Fibroblast of gingiva (primary cell): ENCODE measurements at places on chromosomes 6 and 20.
A peak's percentile ranks its signal among the peaks of the same experiment; 100 is the strongest.

GRCh38 chr20:21901470-21902275, 196.2 kb downstream of the PAX1 start:
- no peak for DNase-seq

DNA sequence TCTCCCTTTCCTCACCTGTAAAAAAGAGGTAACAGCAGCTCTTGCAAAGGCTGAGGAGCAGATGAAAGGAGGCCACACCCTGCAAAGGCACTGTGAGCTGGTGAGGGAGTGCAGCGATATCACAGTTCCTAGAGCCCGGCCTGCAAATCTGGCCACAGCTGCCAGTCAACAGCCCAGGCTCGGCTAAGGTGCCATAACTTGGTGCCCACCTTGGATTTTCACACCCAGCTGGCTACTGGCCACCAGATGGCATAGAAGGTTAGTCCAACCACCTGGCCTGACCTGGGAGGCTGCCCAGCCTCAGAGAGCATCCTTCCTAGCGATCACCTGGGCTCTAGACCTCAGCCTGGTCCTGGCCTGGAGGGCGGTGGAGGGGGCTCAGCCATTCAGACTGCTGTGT, 46.8 kb downstream of the KCNB1 start:
- DNase-seq: no peak

GRCh38 chr6:47229255-47229654, 80.5 kb downstream of the TNFRSF21 start:
- DNase-seq: no peak

GRCh38 chr6:168117942-168118341, 38.9 kb upstream of the FRMD1 start:
- no peak for DNase-seq

- no peak for DNase-seq
Observed at GRCh38 chr20:36528176-36528874, 13.0 kb upstream of the MYL9 start.

DNA sequence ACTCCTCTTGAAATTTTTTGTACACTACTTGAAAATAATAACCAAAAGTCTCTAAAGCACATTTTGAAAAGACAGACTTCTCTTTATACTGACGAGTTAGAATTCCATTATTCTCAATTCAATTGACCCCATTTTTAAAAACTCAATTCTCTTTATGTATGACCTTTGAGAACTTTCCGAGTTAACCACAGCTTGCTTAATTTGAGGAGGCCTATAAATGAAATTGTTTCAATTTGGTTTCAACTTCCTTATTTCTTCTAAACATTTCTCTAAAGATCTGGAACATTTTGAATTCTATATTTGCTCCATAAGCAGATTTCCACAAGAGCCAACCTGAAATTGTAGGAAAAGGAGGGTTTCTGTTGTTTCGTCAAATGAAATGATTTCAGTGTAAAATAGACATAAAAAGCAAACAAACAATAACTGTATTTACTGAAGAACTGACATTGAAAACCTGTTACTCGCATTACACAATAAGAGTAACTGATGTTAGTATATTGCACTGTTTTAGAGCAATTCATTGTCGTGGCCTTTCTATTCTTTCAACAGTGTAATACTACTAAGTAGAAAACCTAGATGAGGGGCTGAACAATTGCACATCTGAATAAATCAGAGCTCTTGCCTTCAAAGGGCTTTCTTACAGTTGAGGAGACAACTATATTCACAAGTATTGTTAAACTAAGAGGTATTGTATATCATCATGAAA, 223.6 kb downstream of the HIVEP2 start:
- DNase-seq: no peak

DNA sequence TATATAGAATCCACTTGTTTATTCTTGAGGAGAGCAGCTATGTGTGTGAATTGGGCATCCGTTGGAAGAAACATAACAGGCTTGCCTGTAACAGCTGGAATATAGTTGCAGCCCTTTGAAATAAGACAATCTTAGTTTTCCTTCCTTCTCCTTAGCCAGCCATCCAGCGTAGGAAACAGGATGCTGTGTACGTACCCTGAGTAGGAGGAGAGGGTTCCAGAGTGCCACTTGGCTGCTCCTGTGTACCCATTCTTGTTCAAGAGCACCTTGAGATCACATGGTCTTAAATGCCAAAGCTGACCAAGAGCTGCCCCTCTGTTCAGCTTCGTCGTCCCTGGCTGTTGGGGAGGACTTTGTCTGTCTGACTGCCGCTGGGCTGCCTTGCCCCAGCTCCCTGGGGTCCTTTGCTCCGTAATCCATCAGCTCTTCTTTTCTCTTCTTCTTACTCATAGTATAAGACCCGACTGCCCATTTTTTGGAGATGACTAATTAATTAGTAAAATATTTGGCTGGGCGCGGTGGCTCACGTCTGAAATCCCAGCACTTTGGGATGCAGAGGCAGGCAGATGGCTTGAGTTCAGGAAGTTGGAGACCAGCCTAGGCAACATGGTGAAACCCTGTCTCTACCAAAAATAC, 49.0 kb downstream of the RREB1 start:
- DNase-seq: peak; percentile 77

DNA sequence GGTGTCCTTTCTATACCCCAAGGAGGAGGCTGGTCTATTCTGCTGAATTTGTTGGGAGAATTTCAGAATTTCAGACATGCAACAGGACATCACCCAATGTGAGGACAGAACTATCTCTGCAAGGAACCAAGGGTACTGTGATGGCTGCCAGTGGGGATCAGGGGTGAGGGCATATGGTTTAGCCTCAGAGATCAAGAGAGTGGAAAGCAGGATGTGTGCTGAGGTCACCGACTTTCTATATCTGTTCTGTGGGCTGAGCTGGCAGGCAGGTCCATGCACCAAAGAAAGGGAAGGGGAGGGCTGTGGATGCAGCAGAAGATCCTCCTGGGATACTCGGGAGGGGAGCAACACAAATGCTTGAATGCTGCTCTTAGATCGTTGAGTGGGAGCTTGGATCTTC, 28.8 kb downstream of the MYT1 start:
- DNase-seq: no peak

GRCh38 chr6:166850677-166851076, 105.7 kb downstream of the RNASET2 start:
- DNase-seq: no peak

GRCh38 chr20:43529051-43529450, 21.6 kb downstream of the L3MBTL1 start:
- DNase-seq: no peak

GRCh38 chr6:45415788-45416518, 38.2 kb upstream of the SUPT3H start:
- DNase-seq: no peak

DNA sequence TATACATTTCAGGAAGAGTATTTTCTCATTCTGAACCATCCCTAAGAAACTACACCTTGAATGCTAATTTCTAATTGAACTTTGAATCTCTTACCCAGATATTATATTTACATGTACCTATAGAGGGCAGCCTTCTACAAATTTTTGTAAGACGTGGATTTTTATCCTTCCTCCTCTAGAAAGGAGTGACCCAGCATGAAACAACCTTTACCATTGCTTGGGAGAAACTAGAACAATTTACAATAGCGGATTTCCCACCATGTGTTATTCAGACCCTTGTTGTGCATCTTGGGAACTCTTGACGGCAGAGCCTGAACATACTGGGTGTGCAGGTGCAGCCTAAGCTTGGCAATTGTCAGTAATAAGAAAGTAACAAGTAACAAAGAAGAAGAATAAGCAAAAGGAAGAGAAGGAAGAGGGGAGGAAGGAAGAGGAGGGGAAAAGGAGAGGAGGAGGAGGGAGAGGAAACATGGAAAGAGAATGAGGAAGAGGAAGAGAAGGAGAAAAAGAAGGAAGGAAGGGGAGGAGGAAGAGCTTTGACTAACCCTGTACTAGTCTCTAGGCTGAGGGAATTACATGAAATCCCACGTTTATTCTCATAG, 10.8 kb upstream of the TAAR1 start:
- peak; percentile 39 for DNase-seq

DNA sequence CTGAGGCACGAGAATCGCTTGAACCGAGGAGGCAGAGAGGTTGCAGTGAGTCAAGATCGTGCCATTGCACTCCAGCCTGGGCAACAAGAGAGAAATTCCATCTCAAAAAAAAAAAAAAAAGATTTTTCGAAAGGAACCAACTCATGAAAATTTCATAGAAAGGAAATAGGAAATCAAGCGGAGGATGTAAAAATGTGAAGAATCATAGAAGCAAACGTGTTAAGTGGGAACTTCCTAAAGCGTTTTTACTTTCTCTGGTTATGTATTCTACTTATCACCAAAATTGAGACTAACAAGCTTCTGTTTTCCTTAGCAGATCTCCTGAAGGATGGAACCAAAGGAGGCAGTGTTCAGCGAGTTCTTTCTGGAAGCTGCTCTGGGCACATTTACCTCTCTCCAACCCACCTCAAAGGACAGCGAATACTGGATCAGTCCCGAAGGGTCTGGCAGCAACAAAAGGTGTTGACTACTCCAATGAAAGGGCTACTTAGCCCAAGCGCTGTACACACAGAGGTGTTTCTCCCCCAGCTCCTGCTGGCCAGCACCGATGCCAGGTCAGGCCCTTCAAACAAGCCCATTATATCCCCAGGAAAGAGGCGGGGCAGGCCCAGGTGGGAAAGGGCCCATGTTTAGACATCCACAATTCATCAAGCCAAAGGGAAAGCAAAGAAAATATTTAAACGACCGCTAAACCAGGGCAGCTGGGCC, 327.5 kb upstream of the JARID2 start:
- no peak for DNase-seq

DNA sequence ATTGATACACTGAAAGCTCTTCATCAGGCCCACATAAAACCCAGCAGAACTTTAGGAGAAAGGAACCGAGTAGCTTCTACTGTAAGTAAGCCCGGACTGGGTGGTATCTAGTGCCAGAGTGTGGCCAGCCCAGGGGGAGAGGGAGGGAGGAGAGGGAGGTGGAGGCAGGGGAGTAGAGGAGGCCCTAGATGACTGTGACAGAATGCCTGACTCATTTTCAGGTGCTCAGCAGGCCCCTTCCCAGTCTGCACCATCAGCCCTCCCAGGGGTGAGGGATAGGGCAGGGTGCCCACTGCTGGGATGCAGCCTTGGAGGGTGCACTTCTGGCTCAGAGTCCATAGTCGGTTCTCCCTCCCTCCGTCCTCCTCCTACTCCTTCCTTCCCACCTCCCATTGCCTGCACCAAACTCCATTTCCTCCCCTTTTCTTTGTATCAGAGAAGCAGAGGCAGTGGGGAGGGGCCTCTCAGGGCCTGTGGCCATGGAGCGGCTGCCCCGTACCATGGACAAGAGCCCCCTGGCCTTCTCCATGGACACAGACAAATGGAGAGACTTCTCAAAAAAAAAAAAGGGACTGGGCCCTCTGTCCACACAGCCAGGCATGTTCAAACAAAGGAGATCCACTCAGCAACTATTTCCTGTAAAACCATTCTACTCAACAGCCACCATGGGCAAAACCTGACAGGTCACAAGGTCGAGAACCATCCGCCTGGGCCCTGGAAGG, 184.9 kb upstream of the SNX9 start:
- no peak for DNase-seq

DNA sequence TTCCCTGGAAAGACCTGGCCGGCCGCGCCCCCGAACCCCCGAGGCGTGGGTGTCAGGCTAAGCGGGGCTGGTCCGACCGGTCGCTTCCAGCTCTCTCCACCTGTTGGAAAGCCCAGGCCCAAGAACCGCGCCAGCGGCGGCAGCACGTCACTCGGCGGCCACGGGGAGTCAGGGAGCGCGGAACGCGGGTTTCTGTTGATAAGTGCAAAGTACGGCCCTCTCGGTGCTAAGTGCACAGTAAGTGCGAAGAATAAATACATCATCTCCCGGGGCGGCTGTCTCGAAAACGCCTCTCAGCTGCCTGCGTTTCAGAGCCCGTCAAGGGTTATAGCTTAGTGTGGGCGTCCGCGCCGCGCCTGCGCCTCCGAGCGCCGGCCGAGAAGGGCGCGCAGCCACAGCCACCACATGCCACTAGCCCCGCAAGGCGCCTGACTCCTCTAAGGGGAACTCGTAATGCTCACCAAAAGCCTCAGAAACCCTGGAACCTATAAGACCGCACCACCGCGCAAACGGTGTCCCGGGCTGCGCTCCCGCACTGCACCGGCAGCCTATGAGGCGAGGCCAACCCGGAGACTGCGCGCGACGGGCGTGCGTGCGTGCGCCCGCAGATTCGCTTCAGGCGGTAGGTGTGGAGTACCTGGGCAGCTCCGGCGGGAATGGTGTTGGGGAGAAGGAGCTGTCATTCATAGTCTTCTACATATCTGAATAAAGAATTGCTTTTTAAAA, 9.2 kb upstream of the TBX18 start:
- peak; percentile 29 for DNase-seq

DNA sequence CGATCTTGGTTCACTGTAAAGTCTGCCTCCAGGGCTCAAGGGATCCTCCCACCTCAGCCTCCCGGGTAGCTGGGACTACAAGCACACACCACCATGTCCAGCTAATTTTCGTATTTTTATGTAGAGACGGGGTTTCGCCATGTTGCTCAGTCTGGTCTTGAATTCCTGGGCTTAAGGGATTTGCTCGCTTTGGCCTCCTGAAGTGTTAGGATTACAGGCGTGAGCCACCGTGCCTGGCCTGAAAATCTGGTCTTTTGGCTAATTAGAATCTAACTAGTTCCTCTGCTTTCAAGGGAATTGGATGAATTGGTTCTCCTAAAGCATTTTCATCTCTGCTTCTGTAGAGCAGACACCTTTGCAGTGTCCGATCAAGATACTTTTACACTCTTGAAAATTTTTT, 51.3 kb downstream of the NCOA3 start:
- no peak for DNase-seq

GRCh38 chr6:87661016-87661415, 41.0 kb downstream of the AKIRIN2 start:
- peak; percentile 70 for DNase-seq

DNA sequence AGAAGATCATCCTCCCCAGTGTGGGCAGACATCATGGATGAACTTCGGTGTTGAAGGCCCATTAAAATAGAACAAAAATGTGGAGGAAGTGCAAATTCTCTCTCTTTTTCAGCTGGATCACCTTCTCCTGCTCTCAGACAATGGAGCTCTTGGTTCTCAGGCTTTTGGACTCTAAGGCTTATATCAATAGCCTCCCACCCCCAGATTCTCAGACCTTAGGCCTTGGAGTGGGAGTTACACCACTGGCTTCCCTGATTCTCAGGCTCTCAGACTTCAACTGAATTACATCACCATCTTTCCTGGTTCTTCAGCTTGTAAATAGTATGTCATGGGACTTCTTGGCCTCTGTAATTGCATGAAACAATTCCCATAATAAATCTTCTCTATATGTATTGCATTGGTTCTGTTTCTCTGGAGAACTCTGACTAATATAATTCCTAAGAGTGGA, 36.6 kb downstream of the NSFL1C start:
- DNase-seq: peak; percentile 88

GRCh38 chr6:167422934-167423333, 98.0 kb downstream of the TTLL2 start:
- DNase-seq: no peak

GRCh38 chr20:37498066-37498665, 22.9 kb upstream of the NNAT start:
- DNase-seq: no peak

GRCh38 chr6:54700158-54700557, 146.4 kb upstream of the FAM83B start:
- no peak for DNase-seq

GRCh38 chr20:57654363-57654997, 34.3 kb upstream of the ZBP1 start:
- peak; percentile 38 for DNase-seq

GRCh38 chr6:44618371-44618770, 230.9 kb downstream of the CDC5L start:
- DNase-seq: no peak

- peak; percentile 13 for DNase-seq
Observed at GRCh38 chr6:53728570-53729194, 63.1 kb upstream of the KLHL31 start.

- DNase-seq: no peak
Observed at GRCh38 chr6:2578767-2579166, 172.0 kb downstream of the MYLK4 start.
